ENCODE measurements at places on chromosomes 16 and 17. TPM values are rescaled to one million over a fixed set of nuclear protein-coding genes. Genes with fewer than 3 reads are reported as not detected.

Gene SAMD14
- total RNA-seq = 5.5 TPM

GRCh38 chr17:1270210-1271029 lies at the start of gene BHLHA9:
BHLHA9 (plus strand) TSS chr17:1270444; CDS start chr17:1270564, 120 bp downstream.
- no peak for DNase-seq

- DNase-seq = no peak
Measured at GRCh38 chr17:206941-207560, 25.6 kb upstream of the DOC2B start.

- no peak for DNase-seq
Measured at GRCh38 chr16:80277182-80277581, 263.6 kb upstream of the DYNLRB2 start.

- DNase-seq = no peak
Measured at GRCh38 chr16:11431915-11432465, 86.7 kb downstream of the RMI2 start.

DNA sequence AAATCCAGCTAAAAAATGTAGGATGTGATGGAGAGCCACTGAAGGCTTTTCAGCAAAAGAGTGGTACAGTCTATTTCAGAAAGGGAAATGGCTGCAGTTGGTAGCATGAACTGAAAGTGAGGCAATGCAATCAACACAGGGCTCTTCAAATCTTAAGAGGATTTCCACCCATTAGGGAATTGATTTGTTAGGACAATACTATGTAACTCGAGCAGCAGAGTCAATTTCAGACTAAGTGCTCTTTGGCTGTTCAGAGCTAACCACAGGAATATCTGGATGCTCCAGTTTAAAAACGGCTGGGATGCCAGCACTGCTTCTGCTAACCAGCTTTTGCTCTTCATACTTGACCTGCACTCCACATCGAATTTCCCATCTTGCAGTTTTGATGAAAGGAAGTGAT lies 24.6 kb downstream of the CACNG1 start:
- no peak for DNase-seq

Data from ureter (tissue), 1 donor.